GOT3 (cell line): ENCODE measurements at places on chromosomes 6 and 20.

DNA sequence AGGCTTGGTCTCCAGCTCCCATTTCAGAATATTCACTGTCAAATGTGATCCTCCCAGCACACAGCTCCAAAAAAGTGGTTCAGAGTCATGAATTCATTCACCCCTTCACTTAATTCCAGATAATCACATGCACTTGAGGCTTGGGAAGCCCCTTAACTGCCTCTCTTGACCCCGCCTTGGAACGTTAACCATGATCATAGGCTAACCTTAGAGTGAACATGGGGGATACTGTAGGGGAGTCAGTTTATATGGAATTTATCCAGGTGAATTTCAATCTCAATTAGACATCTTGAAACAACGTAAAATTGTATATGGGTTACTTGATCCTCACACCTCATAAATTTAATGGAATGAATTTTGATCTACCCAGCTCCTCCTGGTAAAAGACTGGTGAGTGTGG is 346.8 kb upstream of the ARID1B start:
- no peak for DNase-seq

DNA sequence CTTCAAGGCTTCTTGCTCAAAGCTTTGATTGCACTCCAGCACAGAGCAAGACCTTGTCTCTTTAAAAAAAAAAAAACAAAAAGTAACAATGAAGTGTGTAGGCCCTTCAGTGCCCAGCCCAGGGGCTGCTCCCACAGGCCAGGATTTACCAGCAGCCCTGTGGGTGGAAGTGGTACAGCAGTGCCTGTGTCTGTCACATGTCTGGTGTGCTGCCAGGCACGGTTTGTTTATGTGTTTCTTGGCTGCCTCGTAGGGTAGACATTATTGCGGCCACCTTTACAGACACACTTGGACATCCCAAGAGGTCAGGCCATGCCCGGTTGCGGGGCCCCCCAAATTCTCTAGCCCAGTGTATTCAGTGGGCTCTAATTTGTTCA is 12.7 kb downstream of the DYNLRB1 start:
- no peak for DNase-seq

- no peak for DNase-seq
Measured at GRCh38 chr20:31833130-31833930, 12.1 kb downstream of the FOXS1 start.

GRCh38 chr6:4383910-4384638 is 248.7 kb upstream of the ECI2 start:
- DNase-seq = no peak

DNA sequence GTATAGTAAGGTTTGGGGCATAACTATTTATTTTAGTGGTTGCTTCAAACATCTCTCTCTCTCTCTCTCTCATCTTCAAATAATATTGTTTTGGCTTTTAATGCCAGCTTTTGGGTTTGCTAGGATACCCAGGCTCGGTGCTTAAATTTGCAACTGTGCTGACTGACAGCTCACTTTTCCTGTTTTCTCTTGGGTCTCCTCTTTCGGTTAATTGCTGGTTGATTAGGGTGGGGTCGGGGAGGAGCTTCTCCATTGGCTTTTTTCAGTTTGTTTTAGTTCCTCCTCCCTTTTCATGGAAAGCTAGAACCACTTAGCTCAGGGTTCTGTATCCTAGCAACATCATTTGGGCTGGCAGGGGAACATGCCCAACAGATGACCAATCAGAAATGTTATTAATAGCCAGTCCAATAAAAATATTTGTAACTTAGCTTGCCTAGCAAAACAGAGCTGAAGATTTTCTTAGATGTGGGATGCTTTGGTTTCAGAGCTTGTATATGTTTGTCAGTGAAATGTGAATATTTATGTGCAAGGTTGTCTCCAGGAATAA is 11.3 kb downstream of the TFAP2B start:
- no peak for DNase-seq

DNA sequence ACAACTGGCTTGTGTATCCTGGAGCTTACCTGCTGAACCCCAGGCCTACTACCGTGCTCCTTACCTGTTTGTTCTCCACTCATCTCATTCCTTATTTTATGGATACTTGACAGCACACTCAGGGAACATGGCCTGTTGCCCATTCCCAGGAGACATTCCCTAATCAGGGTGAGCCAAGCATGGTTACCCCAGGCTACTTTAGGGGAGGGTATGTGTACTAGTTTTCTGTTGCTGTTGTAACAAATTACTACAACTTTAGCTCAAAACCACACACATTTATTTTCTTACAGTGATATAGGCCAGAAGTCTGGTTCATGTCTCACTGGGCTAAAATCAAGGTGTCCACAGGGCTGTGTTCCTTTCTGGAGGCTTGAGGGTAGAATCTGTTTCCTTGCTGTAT is 15.0 kb upstream of the TRAM2 start:
- DNase-seq = no peak
